Activated CD8-positive, alpha-beta memory T cell treated with anti-CD3 and anti-CD28 coated beads for 1 hour (primary cell): ENCODE measurements at places on chromosomes 6 and 20.

- no peak for DNase-seq
Measured at GRCh38 chr20:35360033-35360432, 51.7 kb downstream of the UQCC1 start.

DNA sequence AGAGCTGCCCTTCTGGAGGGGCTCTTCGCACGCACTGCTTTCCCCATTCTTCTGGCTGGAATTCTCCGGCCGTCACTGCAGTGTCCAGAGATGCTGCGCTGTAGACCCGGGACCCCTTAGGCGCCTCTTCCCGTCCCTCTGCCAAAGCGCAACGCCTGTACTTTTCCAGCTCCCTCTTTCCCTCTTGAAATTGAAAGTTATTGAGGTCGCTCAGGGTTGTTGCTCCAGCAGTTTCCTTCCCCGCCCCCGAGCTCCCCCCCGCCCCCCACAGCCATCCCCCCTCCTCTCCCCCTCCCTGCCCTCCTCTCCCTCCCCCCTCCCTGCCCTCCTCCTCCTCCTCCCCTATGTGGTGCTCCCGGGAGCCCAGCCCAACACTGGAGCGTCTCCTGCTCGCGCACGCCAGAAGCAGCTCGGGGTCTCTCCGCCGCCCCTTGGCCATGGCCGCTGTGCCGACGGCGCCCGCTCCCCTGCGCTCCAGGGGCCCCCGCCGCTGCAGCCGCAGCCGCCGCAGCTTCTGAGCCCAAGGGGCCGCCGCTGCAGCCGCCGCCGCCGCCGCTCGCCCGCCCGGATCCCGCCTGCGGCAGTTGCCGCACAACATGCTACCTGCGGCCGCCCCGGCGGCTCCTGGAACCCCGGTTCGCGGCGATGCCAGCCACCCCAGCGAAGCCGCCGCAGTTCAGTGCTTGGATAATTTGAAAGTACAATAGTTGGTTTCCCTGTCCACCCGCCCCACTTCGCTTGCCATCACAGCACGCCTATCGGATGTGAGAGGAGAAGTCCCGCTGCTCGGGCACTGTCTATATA lies at the start of gene RSPO3:
Gene RSPO3 (plus strand): TSS at position 374 of the 804 bp plus-strand sequence. CDS start 522 bp downstream, outside the sequence.
- no peak for DNase-seq

GRCh38 chr6:116764961-116765841 lies at the start of gene FAM162B:
Gene FAM162B (minus strand): TSS chr6:116765719. CDS start chr6:116765576, 143 bp downstream.
- DNase-seq = no peak

DNA sequence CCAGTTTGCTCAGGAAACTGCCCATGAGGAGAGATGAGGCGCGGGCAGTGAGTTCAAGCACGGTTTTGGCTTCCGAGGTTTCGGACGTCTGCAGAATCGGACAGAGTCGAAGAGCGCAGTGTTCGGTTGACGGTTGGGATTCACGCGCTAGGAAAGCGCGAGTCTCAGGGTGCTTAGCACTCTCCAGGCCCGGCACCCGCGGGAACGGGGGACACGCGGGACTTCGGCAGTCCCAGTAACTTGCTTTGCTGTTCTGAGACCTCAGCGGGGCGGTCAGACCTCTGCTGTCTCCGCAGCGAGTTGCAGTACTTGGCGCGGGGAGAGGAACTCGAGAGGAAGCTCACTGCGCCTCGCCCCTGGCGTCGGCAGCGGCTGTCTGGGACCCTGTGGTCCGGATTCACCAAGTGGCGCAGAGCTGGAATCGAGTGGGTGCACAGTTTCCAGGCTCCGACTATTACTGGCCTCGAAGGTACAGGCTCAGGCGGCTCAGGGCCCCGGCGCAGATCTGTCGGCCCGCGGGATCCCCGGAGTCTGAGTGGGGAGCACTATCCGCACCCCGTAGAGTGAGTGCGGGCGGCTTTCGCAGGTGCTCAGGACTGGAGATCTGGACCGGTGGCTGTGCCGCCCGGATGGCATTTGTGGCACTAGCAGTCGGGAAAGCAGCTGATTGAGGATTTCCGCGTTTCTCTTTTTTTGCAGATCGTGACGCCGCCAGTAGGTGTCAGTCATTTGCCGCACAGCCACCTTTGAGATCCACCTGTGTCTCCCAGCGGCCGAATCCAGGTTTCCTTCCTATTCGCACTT lies at the start of gene POM121L2:
Gene POM121L2 (minus strand): TSS at position 128 of the 804 bp plus-strand sequence. CDS start 103 bp downstream, at position 25.
- DNase-seq = peak; percentile 20

GRCh38 chr6:39213195-39213920 lies 15.9 kb downstream of the KCNK5 start:
- no peak for DNase-seq

GRCh38 chr20:9218531-9218961 lies 149.7 kb downstream of the PLCB4 start:
- DNase-seq = no peak

- DNase-seq = no peak
Measured at GRCh38 chr20:17507531-17507930, 23.6 kb downstream of the BFSP1 start.

DNA sequence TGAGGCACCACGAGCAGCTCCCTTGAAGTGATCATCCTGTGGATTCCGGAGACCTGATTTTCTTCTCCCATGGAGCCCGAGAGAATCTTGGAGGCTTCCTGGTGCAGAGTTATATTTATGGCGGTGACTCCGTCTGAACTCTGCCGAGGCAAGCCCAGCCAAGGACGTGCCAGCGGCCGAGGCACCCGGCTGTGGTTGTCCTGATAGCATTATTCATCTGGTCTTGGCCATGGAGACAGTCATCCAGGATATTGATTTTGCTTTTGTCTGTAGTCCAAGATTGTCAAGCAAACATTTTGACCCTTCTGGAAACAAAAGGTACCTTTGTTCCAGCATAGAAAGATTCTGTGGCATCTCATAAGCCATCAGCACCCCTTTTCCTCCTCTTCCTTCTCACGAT lies 163.3 kb downstream of the SCML4 start:
- no peak for DNase-seq

DNA sequence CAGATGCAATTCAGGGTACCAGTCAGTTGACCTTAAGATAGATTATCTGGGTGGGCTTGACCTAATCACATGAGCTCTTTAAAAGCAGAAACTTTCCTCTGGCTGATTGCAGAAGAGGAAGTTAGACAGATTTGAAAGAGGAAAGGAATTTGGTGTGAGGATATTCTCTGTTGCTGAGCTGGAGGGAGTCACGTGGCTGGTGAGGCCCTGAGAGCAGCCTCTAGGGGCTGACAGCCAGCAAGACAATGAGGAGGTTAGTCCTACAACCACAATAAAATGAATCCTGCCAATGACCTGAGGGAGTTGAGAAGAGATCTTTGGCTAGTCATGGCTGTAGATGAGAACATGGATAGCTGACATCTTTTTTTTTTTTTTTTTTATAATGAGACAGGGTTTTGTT lies 87.0 kb upstream of the B3GAT2 start:
- no peak for DNase-seq

- DNase-seq = no peak
Measured at GRCh38 chr20:16314320-16314719, 258.9 kb downstream of the KIF16B start.

GRCh38 chr6:129748901-129749748 lies 39.1 kb upstream of the ARHGAP18 start:
- DNase-seq = no peak

DNA sequence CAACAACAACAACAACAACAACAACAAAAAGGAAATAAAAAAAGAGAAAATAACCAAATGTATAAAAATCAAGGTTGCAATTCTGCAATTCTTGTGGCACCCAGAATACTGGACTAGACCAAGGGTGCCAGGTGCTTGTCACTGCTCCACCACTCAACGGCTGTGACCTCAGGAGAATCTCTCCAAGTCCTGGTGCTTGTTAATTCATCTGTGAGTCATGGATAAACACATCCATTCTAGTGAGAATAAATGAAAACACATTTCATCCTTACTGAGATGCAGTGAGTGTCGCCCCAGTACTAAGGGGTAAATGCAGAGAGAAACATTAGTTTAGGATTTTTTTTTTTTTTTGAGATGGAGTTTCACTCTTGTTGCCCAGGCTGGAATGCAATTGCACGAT lies 32.0 kb downstream of the HLA-C start:
- no peak for DNase-seq

GRCh38 chr6:133016631-133017030 lies 202.3 kb downstream of the RPS12 start:
- no peak for DNase-seq

- peak; percentile 17 for DNase-seq
Measured at GRCh38 chr6:134175532-134176263, 123.3 kb upstream of the SLC2A12 start.

GRCh38 chr6:21587961-21588480 lies 5.5 kb upstream of the SOX4 start:
- peak; percentile 6 for DNase-seq

DNA sequence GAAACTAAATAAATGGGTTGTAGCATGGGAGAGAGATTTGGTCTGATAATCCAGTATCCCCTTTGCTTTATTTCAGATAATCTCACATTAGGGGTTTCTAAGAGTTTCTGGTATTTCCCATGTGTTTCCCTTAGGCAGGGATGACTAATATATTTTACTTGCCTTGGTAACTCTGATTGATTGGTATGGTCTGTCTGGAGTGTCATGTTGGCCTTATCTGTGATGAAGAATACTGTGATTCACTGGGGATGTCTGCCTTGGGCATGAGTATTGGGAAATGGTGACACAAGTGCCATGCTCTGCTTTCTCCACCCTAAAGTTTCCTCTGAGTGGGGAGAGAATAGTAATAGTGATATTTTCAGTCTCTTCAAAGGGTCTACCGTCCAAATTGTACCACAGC lies 10.1 kb downstream of the SLC22A2 start:
- DNase-seq = no peak

DNA sequence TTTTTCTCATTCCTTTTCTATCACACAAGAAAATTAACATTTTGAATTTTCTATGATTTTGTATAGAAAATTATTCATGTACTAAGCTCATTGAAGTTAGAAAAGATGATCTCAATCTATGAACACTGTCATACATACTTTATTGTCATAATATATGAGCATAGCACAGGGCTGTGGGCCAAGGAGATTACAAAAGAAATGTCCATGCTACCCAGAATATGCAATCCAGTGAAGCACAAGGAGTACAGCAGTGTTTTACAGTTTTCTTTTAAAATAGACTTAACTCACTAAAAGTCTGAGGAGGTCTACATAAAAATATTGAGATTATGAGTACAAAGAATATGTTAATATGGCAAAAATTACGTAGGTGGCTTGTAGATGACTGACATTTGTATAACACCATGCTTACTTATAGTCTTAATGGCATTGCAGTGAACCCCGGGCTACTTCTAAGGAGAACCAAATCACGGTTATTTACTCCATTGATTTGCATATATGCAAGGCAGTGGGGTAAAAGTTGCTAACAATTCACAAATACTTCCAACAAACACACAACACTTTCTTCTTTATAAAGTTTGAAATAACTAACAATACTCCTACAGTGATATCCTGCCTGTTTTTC lies 257.1 kb downstream of the BCKDHB start:
- DNase-seq = no peak

GRCh38 chr20:39574061-39574460 lies 611.9 kb downstream of the DHX35 start:
- no peak for DNase-seq

- DNase-seq = no peak
Measured at GRCh38 chr6:82017288-82017687, 230.3 kb downstream of the IBTK start.

GRCh38 chr6:146292506-146292905 lies 251.1 kb upstream of the RAB32 start:
- DNase-seq = no peak

DNA sequence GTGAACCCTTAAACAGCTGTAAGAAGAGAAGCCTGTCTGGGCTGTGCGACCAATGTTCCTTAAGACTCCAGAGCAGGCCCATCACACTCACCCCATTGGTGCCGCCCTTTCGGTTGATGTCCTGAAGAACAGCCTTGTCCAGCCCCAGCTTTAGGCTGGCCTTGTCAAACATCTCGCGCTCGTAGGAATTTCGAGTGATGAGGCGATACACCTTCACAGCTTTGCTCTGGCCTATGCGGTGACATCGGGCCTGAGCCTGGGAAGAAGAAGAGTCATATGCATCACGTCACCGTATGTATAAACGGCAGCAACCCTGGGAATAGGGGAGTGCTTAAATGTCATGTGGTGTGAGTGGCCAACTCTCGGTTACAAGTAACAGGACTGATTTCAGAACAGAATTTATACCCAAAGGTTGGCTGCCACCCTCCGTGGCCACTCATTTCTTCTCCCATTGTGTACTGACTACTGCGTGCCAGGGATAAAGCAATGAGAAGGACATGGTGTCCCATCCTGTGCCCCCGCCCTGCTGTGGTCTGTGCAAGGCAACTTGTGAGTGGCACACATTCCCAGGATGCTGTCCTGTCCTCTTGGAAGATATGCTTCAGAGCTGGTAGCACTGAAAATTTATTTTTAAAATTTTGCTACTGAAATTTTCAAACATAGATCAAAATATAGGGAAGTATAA lies 90.7 kb upstream of the EMILIN3 start:
- no peak for DNase-seq

GRCh38 chr20:23143098-23143497 lies 57.0 kb upstream of the CD93 start:
- no peak for DNase-seq

DNA sequence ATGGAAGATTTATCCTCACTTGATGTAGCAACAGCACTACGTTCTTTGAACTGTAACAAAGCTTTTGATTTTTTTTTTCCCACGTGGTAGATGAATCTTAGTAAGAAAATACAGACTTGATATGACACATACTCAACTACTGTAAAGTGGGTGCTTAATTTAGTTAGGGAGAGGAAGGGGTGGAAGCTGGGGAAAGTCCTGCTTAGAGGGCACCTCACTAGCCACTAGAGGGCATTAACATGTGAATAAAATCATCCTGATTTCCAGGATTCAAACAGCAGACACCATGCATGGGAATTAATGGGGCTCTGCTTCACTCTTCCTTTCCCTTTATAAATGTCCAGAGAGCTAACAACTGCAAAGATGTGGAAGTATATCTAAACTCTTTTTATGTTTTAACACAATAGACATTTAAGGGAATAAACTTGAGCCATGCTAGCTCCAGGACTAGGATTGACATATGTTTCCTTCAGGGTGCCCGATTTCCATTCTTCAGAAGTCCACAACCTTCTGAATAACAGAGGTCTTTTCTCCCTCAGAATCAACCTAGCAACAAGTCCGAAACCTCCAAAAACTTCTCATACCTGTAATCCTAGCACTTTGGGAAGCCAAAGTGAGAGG lies 250.1 kb downstream of the ATXN1 start:
- DNase-seq = no peak

GRCh38 chr20:31974951-31975487 lies 7.1 kb downstream of the XKR7 start:
- DNase-seq = no peak

DNA sequence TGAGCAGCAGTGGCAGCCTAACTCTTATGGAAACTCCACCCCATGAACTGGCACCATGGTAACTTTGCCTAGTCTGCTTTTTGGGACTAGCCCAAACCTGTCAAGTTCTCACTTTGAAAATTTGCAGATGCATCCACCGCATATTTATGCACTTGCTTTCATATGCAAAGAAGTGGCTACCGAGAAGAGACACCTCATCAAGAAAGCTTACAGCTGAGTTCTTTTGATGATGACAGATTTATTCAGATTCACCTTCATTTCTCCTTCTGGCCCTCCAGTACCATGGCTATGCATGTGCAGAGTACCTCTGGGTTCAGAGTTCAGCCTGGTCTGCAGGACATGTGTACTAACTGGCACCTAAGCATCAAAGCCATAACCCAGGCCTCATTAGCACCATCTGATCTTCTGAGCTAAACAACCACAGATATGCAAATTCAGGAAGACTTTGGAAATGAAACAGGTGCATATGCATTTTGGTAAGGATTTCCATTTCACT lies 154.3 kb upstream of the TENT5A start:
- no peak for DNase-seq
